ENCODE measurements at places on chromosomes 1 and 21.

DNA sequence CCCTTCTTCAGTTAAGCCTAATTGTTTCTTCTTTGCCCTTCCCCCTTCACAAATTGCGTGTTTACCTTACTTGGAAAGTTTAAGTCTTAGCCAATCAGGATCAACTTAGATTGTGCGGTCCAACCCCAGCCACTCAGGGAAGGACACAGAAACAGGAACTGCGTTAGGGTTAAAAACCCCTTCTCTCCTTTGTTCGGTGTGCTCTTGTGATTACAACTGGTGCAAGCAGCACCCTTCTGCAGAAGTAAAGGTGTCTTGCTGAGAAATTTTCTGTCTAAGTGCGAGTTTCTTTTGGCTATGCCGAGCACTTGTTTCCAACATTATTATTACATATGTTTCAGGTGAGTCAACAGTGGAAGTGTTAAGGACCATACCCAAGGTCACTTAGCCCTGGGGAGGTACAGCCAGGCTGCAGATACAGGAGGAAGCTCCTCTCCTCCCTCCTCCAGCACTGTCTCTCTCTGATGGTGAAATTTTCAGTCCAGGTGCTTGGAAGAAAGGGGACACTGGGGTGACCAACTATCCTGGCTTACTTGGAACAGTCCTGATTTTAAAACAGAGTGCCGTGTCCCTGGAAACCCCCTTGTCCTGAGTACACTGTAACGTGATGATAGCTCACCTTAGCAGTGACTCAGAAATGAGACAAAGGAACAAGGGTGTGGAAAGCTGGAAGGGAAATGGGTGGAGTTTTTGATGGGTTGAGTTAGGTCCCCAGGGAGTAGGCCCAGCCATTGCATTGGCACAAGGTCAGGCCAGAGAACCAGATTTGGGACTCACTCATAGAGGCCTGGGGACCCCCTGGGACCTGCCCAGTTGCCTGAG, 68.7 kb upstream of the KLHDC7A start:
- no peak for DNase-seq

- no peak for DNase-seq
These were observed 89.9 kb downstream of the SGIP1 start for GRCh38 chr1:66623812-66624211.

DNA sequence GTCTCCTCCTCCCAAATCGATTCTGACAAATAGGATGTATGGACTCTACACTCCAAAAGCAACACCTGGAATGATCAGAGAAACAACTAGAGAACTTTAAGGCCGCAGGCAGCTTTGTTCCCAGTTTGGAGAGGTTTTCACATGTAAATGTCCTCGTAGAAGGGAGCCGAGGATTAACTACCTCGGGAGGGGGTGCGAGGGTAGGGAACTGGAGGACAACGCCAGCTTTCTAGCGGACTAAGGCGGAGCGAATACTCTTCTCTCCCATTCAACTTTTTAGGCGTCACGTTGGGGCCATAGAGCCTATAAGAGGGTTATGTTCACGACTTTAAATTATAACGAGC, 1.2 kb downstream of the SCAF4 start:
- DNase-seq, result no peak

DNA sequence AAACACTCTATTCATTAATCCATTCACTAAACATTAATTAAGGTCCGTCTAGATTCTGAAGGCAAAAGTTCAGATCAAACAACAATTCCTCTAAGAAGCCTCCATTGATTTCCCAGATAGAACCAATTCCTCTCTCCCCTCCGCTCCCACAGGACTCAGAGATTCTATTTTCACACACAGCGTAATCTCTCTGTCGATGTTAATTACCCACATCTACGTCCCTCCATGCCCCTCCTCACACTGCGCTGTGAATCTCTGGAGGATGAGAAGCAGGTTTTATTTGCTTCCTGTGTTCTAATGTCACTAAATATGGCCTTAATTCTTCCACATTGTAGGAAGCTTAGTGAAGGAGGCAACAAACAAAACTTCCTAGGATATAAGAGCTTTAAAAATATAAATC, 306.7 kb downstream of the DSCAM start:
- DNase-seq, result no peak

- DNase-seq, result no peak
These were observed 222.9 kb downstream of the FAM72C start for GRCh38 chr1:143748906-143749305.

GRCh38 chr1:38746402-38746935, 113.1 kb downstream of the RRAGC start:
- no peak for DNase-seq
